Upper lobe of left lung (tissue), 6 donors: ENCODE measurements at places on chromosomes 2 and 18.

GRCh38 chr2:172836347-172836821 is 100.7 kb downstream of the RAPGEF4 start:
- no peak for DNase-seq

- no peak for DNase-seq
Measured at GRCh38 chr2:142991295-142991694, 113.8 kb downstream of the KYNU start.

DNA sequence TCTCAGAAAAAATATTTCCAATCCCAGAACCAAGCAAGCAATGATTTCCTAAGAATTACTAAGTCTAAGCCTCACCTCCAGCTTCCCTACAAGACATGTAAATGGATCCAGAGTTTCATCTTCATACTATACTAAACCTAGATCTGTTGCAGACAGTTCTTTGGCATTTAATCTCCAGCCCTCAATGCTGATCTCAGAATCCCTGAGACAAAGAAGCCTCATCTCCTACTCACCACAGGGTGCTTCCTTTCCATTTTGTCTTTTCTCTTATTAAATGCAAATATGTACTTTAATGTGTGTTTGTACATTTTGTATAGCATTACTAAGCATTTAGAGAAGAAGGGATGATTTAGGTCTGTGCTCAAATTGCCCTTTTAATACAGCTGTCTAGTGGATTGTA is 954.9 kb downstream of the TDRD15 start:
- DNase-seq, result no peak

- DNase-seq, result no peak
Measured at GRCh38 chr2:170771421-170771937, 1.3 kb downstream of the ERICH2 start.

- no peak for DNase-seq
Measured at GRCh38 chr18:26440644-26441043, 107.7 kb downstream of the KCTD1 start.

DNA sequence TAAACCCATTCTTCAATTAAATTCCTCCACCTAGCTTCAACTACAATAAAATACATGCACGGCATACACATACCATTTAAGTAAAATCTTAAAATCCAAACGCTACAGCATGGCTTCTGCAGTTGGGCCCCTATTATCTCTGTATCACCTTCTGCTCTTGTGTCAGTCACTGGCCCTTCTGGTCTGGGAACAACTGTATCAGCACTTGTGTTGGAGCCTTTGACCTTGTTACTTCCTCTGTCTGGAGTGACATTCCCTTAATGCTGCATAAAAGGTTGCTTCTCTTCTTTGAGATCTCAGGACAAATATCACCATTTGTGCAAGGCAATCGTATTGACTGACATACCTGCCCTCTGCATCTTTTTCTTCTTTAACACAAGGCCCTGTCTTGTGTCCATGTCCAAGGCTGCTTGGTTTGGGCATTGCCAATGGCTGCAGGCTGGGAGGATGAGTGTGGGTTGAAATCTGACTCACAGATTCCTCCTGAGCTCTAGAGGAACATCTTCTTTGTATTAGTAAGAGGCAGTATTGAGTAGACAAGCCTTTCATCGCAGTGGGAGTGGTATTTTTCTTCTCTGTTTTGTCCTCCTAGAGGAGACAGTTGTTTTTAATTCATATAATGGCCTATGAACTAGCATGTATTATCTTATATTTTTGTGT is 267.8 kb upstream of the TRIB2 start:
- no peak for DNase-seq

DNA sequence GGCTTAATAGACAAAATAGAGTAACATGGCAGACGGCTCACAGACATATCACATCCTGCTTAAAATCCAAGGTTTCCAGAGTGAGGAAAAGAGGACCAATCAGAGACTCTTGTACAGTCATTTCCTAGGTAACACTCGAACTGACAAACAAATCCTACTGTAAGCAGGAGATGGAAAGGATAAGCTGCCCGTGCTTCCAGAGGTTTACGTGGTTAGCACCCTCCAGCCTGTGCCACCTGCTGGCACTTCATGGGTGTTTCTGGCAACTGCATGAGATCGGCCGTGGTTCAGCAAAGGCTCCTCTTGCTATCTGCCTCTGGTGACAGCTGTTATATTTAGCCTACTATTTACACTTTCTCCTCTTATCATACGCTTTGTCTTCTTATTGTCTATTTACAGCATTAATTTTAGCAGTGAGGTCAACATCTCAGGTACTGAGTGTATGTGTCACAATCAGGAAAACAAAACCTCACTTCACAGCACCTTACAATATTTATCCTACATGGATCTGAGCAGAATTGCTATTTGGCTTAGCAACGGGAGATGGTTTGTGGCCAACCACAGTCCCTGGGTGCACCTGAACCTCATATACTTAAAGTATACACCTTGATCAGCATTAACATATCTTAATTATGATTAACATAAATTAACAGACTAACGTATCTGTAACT is 226.9 kb downstream of the TMEM163 start:
- DNase-seq, result no peak

DNA sequence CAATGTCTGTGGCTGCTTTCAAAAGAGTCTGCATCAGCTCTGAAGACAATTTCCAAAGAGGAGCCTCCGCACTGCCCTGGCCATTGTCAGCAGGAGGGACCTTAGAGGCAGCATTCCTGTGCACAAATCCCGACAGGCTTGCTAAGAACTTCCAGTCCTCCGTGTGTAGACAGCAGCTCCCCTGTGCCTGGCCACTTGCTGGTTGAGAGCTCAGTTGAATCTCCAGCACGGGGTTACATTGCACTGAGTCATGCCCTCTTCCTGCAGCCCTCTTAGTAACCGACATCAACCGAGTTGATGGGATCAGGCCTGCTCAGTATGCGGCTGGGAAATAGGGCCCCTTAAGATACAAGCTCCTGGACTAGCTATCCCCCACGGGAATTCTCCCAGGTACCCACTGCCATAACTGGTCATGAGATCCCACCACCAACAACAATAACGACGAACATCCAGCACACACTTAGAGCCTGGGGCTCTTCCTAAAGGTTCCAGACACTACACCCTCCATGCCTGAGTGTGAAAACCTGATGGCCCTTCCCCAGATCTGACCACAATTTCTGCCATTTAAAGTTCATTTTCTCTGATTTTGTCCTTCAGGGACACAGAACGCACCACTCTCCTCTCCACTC is 12.0 kb downstream of the ATP6V1B1 start:
- no peak for DNase-seq

DNA sequence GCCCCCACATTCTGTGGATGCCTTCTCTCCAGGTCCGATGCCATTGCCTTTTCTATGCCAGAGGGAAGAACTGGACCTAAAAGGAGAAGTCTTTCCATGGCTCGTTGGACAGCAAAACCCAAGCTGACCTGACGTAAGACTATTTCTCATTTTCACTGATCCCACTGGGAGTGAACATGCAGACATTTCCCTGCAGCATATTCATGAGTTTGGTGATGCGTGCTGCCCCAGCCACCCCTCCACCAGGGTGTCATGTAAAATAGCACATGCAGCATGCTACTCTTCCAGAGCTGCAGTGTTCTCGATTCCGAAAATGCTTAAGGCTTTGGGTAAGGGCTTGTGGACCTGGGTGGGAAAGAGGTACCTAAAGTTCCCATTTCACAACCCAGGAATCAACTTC is 221.2 kb downstream of the UXS1 start:
- DNase-seq, result no peak

DNA sequence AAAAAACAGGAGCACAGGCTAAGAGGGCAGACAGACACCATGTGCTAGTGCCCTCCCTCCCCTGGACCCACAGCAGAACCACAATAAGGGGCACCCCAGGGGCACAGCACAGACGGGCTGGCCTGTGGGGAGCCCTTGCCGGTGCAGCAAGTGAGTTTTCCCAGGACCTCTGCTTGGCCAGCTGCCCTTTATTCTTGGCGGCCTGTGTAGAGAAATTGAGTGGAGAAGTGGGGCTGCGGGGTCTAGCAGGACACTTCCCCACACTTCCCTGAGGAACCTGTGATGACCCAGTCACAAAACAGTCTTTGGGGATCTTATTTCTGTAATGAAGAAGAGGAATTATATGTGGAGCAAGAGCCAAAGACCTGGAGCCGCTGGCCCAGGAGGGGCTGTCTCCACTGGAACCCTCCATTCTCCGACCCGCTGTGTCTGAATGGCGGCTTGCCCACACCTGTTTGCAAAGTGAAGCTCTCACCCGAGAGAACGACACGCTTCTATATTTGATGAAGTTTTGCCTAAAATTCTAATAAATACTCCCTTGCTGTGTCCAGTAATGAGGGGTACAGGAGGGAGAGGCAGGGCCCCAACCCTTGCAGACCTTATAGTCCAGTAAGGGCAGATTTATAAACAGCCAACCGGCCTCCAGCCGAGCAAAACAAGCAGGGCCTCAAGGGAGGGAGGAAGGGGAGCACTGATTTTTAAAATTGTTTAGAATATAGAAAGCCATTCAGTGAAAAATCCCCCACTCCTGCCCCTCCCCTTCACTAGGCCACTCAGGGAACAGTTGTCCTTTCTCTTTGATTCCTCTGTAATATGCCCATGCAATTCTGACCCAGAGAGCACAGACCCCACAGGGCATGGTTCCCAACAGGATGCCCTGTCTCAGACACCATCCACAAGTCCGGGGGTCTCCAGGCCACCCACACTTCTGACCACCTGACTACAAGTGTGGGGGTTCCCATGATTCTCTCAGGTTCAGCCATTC is 44.7 kb upstream of the SNED1 start:
- no peak for DNase-seq
